ENCODE measurements at places on chromosomes 6 and 20.

GRCh38 chr6:135555550-135555949 is 58.0 kb upstream of the AHI1 start:
- H3K4me3 ChIP-seq = no peak overlapping the region
- DNase-seq = no peak
- no peaks in the 10 kb centered on the region for H3K27me3 ChIP-seq
- no peaks in the 10 kb centered on the region for H3K4me1 ChIP-seq

DNA sequence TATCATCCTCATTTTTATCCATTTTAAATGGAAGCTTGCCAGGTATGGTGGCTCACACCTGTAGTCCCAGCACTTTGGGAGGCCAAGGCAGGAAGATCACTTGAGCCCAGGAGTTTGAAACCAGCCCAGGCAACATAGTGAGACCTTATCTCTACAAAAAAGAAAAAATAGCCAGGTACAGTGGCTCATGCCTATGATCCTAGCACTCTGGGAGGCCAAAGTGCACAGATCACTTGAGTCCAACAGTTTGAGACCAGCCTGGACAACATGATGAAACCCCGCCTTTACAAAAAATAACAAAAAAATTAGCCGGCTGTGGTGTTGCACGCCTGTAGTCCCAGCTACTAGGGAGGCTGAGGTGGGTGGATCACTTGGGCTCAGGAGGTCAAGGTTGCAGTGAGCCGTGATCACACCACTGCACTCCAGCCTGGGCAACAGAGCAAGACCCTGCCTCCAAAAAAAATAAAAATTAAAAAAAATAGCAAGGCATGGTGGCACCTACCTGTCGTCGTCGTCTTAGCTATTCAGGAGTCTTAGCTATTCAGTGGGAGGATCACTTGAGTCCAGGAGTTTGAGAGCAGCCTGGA is 89.0 kb downstream of the TCP11 start:
- H3K36me3 ChIP-seq = no peaks in the 10 kb centered on the region
- H3K27ac ChIP-seq = no peak overlapping the region
- peaks cover 47% of the 10 kb centered on the region for H3K4me1 ChIP-seq
- H3K27me3 ChIP-seq = no peaks in the 10 kb centered on the region
- no peak for DNase-seq

DNA sequence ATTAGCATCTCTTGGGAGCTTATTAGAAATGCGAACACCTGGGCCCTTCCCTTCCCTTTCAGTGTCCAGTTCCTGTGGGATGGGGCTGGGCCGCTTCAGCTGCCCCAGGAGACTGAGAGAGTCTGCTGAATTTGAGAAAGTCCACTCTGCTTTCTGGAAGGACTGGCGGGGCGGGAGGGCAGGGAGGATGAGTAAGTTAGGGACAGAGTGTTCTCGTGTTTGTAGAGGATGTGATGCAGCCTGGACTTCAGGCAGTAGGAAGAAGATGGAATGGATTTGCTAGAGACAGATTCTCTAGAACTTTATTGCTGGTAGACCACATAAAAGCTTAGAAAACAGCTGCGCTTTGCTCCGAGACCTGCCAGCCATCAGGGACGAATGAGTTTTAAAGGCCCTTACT is 1.1 kb upstream of the TULP4 start:
- H3K27ac ChIP-seq = no peak overlapping the region
- no peak for DNase-seq
- no peak overlapping the region for H3K4me3 ChIP-seq

- H3K27ac ChIP-seq = no peak overlapping the region
- H3K4me1 ChIP-seq = no peaks in the 10 kb centered on the region
- no peak overlapping the region for H3K4me3 ChIP-seq
- peaks cover 39% of the 10 kb centered on the region for H3K36me3 ChIP-seq
- no peaks in the 10 kb centered on the region for H3K27me3 ChIP-seq
Observed at GRCh38 chr6:17640477-17640917, 40.4 kb downstream of the FAM8A1 start.

GRCh38 chr6:158706369-158706982 is 56.6 kb downstream of the SYTL3 start:
- H3K4me1 ChIP-seq = peaks cover 16% of the 10 kb centered on the region
- H3K27me3 ChIP-seq = no peaks in the 10 kb centered on the region
- DNase-seq = peak; percentile 23
- H3K36me3 ChIP-seq = no peaks in the 10 kb centered on the region

- H3K27ac ChIP-seq = no peak overlapping the region
- DNase-seq = peak; percentile 33
- no peaks in the 10 kb centered on the region for H3K27me3 ChIP-seq
- no peak overlapping the region for H3K4me3 ChIP-seq
- peaks cover 16% of the 10 kb centered on the region for H3K4me1 ChIP-seq
Observed at GRCh38 chr20:44587035-44587980, 4.9 kb downstream of the PKIG start.

DNA sequence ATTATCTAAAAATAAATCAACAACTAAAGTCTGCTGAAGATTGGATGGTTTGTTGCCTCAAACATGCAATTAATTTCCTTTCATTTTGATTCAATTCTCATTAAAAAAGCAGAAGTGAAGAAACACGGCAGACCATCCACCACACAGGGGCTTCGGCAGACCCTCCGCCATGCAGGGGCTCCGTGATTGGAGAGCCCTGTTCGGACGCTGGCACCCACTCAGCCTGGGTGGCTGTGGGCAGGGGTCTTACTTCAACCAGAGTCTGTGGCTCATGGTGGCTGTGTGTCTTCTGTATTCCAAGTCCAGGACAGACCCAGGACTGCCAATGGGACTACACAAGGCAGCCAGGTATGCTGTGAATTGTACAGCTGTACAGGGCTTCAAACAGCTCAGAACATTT is 86.9 kb upstream of the FRMD1 start:
- H3K27ac ChIP-seq = no peak overlapping the region
- no peak overlapping the region for H3K4me3 ChIP-seq
- H3K27me3 ChIP-seq = no peaks in the 10 kb centered on the region
- no peak for DNase-seq
- no peaks in the 10 kb centered on the region for H3K4me1 ChIP-seq

DNA sequence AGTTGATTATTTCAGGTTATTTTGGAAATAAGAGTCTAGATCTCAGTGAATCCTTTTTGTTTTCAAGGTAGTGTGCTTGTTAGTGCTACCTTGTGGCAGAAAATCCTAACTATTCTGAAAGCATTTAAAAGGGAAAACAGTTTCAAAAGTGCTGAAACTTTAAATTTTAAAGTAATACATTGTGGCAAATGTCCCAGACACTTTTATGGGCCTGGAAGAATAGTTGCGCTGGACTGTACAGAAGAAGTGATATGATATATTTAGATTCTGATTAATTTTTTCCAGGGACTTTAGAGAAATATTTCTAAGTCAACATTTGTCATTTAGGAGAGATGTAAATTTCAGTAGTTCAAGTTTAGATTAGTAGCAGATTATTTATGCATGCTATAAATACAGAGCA is 96.7 kb upstream of the BMP5 start:
- no peaks in the 10 kb centered on the region for H3K36me3 ChIP-seq
- no peaks in the 10 kb centered on the region for H3K4me1 ChIP-seq
- no peak overlapping the region for H3K4me3 ChIP-seq
- no peaks in the 10 kb centered on the region for H3K27me3 ChIP-seq
- H3K27ac ChIP-seq = no peak overlapping the region
- no peak for DNase-seq

DNA sequence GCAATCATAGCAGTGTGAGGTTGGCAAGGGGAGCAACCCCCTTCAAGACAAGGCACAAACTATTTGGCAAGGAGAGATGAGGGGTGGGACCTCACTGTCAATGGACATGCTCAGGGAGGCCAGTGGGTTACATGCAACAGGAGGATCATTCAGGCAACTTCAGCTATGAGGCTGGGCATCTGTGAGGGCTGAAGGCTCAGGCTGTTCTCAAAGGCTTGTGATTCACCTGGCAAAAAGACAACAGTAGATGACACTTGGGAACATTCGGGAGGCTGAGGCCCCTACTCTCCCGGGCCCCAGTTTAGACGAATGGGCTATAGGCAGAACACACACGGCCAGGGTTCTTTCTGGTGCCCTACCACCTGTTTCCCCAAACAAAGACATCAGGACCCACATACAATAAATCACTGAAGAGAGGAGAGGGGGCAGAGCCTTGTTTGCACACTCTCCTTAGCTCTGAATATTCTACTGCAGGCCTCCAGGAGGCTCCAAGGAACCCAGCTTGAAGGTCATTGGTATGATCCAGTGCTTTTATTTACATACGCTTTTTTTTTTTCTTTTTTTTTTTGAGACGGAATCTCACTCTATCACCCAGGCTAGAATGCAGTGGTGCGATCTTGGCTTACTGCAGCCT is 7.9 kb downstream of the TUBB start:
- no peak for DNase-seq
- no peak overlapping the region for H3K4me3 ChIP-seq
- peaks cover 35% of the 10 kb centered on the region for H3K36me3 ChIP-seq
- H3K27ac ChIP-seq = peak overlapping the region; percentile 43
- peaks cover 31% of the 10 kb centered on the region for H3K4me1 ChIP-seq

DNA sequence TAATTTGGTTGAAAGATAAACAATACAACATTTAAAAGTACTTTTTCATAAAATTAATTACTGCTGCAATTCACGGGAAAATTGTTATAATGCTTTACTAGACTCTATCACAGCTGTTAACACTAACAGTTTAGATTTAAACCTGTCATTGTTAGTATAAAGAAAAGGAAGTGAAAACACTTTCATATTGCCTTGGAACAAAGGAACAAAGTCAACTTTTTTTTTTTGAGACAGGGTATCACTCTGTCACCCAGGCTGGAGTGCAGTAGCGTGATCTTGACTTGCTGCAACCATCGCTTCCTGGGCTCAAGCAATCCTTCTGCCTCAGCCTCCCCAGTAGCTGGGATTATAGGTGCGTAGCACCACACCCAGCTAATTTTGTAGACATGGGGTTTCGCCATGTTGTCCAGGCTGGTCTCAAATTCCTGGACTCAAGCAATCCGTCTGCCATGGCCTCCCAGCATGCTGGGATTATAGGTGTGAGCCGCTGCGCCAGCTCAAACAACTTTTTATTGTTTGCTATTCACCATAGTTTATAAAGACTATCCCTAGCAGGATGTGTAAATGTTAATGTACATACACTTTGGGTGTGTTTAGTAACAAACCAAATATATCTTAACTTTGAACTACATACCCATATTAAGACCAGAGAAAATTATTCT is 22.1 kb downstream of the SLC35A1 start:
- H3K36me3 ChIP-seq = peaks cover 4% of the 10 kb centered on the region
- H3K27ac ChIP-seq = no peak overlapping the region
- no peak for DNase-seq
- H3K4me3 ChIP-seq = no peak overlapping the region

Measured in astrocyte (in vitro differentiated cells and primary cell).